ENCODE measurements at places on chromosomes 12 and 14.

GRCh38 chr12:3562484-3562883 lies 71.5 kb downstream of the PRMT8 start:
- no peak for DNase-seq

DNA sequence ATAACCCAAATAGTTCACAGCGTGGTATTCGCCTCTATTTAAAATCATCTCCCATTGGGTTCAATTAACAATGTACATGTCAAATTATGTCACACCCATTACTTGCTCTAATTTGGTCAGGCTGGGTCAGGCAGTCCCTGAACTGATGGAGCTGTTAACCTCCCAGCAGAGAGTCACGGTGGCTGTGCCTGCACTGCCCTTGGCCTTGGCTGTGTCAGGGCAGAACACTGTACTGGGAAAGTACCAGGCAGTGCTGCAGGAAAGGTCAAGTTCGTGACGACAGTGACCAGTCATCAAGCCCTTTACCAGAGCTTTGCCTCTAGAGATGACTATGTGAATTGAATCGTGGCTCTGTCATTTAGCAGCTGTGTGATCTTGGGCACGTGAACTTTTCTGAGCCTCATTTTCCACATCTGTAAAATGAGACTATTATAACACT lies 100.0 kb downstream of the ARF6 start:
- no peak for DNase-seq

DNA sequence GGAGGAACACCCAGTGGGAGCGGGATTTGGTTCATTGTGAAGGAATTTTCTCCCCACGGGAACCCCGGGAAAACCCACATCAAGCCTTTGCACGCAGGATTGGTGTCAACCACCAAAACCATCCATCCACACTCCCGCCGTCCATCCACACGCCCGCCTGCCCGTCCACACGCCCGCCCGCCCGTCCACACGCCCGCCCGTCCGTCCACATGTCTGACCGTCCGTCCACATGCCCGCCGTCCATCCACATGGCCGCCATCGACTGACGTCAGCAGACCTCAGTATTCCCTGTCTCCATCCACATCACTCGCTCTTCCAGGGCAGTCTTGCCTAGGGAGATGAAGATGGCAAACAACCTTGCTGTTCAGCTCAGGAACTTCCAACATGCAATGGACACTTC lies 6.7 kb upstream of the GPR132 start:
- DNase-seq: no peak

GRCh38 chr12:77494296-77494695 lies 336.4 kb upstream of the NAV3 start:
- no peak for DNase-seq

- DNase-seq: no peak
Observed at GRCh38 chr14:74756326-74756725, 6.8 kb upstream of the YLPM1 start.

- no peak for DNase-seq
Observed at GRCh38 chr14:78029601-78030372, 140.4 kb upstream of the NRXN3 start.

GRCh38 chr14:24261256-24261968 lies 1.6 kb downstream of the TGM1 start:
- no peak for DNase-seq

GRCh38 chr14:61116369-61116768 lies 135.3 kb downstream of the SLC38A6 start:
- no peak for DNase-seq

DNA sequence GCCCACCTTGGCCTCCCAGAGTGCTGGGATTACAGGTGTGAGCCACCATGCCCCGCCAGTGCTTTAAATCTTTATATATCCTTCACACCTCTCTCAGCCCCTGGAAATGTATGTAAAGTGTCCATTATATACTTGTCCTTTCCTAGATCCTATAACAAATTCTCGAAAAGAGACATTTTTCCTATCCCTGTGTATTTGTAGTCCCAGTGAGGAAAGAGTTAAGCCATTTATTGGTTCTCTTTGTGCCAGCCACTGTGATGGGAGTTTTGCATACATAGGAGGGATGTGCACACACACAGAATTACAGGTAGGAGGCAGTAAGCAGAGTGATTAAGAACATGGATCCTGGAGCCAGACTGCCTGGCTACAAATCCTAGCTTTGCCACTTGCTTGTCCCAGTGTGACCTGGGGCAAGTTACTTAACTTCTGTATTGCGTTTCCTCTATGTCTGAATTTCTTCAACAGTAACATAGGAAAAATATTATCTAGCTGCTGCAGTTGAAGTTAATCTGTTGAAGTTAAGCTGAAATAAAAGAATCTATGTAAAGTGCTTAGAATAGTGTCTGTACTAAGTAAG lies 2.1 kb upstream of the RABGGTA start:
- no peak for DNase-seq

DNA sequence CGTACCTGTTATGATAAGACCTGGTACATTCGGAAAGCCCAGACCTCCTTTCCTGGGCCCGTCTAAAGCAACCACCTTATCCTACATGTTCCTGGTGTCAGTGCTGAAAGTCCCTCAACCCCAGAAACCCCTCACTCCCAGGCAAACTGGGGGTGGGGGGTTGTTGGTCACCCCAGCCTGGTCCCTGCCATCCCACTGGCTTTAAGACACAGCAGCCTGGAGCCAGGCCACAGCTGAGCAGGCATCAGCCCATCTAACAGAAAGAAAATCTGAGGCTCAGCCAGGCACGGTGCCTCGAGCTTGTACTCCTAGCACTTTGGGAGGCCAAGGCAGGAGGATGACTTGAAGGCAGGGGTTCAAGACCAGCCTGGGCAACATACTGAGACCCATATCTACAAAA lies 4.5 kb downstream of the SELPLG start:
- DNase-seq: no peak

- no peak for DNase-seq
Observed at GRCh38 chr12:132065609-132066344, 78.3 kb downstream of the DDX51 start.

GRCh38 chr14:28608851-28609828 lies 157.4 kb upstream of the FOXG1 start:
- DNase-seq: peak; percentile 51

- no peak for DNase-seq
Observed at GRCh38 chr14:78173346-78174035, 3.3 kb downstream of the NRXN3 start.

DNA sequence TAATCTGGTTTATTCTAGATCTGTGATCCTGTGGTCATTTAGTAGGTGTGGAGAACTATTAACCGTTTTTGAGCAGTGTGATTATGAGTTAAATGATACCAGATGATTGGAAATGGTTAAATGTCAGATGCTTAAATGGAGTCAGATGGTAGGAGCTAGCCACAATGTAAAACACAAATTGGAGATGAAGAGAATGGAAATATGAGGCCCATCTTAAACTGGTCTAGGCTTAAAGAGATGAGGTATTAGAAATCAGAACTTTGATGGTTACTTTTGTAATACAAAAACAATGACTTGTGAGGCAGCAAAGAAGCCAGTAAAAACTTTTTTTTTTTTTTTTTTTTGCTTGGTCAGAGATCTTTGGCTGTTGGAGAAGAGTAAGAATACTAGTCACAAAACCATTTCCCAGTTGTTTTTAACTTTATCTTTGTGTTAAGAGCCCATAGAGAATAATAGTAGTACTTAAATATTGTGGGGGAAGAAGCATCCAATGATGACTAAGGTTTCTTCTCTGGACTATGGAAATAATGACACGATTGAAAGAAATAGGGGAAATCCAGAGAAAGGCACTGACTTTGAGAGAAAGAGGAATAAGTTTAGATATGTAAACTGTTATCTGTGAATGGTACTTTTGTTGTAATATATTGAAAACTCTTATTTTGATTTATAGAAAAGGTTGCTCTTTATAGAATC lies 95.9 kb downstream of the WNK1 start:
- no peak for DNase-seq

- DNase-seq: no peak
Observed at GRCh38 chr12:20024194-20024593, 344.1 kb upstream of the PDE3A start.

GRCh38 chr14:78637489-78637888 lies 467.3 kb downstream of the NRXN3 start:
- no peak for DNase-seq

GRCh38 chr14:68922201-68922621 lies 56.9 kb downstream of the ACTN1 start:
- no peak for DNase-seq

- DNase-seq: no peak
Observed at GRCh38 chr12:19412844-19413243, 26.4 kb upstream of the AEBP2 start.

DNA sequence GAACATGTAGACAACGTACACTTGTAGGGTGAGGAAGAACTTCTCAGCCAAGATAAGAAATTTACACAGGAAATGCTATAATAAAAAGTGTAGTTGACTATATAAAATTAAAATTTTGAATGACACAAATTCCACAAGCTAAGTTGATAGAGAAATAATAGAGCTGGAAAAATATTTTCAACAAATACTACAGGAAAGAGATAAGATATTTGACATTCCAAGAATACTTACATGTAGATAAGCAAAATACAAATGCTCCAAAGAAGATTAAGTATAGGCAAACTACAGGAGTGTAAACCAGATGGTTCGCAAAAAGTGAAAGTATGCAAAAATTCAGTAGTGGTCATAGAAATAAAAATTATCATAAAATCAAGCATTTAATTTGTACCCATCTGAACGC lies 49.2 kb upstream of the ANP32D start:
- no peak for DNase-seq

GRCh38 chr12:98559666-98560065 lies 33.8 kb upstream of the SLC25A3 start:
- DNase-seq: no peak

DNA sequence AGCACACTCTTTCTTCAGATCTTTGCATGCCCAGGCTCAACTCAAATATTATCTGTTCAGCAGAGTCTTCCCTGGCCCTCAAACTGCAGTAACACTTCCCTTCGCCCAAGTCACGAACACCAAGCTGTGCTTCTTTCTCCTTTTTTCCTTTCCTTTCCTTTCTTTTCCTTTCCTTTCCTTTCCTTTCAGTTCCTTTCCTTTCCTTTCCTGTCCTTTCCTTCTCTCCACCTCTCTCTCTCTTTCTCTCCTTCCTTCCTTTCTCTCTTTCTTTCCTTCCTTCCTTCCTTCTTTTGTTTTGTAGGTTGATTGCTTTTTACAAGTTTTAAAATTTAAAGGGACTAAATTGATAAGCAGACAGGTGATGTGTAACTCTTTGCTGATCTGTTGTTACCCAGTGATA lies 19.0 kb upstream of the ADGRD1 start:
- no peak for DNase-seq

- no peak for DNase-seq
Observed at GRCh38 chr12:57216921-57217879, 606 bp downstream of the NXPH4 start.
